AML-193 (cell line): ENCODE measurements at places on chromosomes 6 and 20.

GRCh38 chr20:56628873-56629463 lies at the start of gene TFAP2C:
TSS of gene TFAP2C (plus strand) at chr20:56629306. CDS start at chr20:56629545, 239 bp downstream.
- DNase-seq, result no peak

- DNase-seq, result no peak
Observed at GRCh38 chr20:13401596-13401995, 180.5 kb downstream of the ISM1 start.

GRCh38 chr6:31826793-31827285 lies 699 bp upstream of the HSPA1B start:
- no peak for DNase-seq

- peak; percentile 82 for DNase-seq
Observed at GRCh38 chr6:139376017-139376330, 1.5 kb upstream of the CITED2 start.

DNA sequence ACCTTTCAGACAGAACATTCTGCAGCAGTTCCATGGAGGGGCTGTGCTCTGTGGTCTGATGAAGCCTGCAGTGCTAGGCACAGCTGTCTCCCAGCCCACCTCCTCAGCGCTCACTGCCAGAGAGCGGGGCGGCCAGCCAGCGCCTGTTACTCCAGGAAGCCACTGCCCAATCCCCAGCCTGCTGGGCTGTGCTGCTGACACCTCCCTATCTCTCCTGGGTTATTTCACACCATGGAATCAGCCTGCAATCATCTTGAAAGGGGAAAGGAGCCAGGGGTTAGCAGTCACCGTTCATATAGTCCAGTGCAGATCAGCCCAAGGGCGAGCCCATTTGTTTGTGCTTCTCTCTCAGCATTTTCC lies 46.3 kb upstream of the NHSL1 start:
- no peak for DNase-seq

DNA sequence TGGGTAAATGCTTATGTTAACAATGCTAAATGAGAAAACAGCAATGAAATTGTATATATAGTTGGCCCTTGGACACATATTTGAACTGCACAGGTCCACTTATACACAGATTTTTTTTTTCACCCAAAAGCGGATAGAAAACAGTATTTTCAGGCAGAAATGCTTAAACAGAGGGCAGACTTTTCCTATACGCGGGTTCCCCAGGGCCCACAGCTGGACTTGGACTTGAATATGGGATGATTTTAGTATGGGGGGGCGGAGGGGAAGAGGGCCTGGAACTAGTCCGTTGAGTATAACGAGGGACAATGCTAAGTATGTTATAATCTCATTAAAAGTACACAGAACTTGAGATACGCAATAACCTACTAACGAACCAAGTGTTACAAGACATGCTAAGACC lies 1.1 kb upstream of the PRSS35 start:
- no peak for DNase-seq
